Muscle of back (tissue), 13 donors: ENCODE measurements at places on chromosomes 11 and 22.

DNA sequence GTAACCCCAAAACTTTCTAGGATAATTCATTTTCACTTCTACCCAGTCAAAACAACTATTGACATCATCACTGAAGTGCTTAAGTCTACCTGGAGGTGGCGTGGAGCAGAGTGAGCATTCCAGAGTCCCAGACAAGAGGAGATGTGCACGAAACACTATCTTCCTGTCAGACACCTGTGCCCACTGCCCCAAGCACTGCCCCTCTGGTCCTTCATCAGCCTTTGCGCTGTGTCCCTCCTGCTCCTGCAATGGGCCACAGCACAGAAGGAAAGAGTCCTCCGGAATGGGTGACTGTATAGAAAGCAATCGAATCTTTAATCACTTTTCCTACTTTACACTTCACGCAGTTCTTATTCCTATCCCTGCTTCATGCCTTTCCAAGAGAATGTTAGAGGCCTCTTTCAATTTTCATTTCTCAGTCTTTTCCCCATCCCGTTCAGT, 512 bp upstream of the GRIA4 start:
- no peak for DNase-seq

- DNase-seq = no peak
Measured at GRCh38 chr11:99676292-99676691, 655.5 kb downstream of the CNTN5 start.

GRCh38 chr11:61062181-61062930, 39.9 kb upstream of the CD5 start:
- no peak for DNase-seq

DNA sequence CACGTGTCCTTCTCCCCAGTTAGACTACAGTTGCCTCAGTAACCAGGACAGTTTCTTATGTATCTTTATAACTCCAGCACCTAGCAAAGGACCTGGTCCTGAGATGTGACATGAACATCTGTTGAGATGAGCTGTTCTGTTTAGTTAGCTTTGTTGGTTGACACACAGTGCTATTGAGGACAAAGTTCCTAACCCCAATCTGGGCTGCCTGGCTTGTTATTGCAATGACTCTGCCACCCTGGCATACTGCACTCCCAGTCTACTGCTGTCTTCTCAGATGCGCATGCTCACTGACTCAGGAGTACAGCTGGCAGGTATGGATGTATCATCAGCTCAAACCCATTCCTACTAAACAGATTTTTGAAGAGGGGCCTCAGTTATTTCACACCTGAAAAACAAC, 7.4 kb downstream of the DESI1 start:
- no peak for DNase-seq

- DNase-seq = no peak
Measured at GRCh38 chr11:18754308-18754707, 28.3 kb upstream of the IGSF22 start.

DNA sequence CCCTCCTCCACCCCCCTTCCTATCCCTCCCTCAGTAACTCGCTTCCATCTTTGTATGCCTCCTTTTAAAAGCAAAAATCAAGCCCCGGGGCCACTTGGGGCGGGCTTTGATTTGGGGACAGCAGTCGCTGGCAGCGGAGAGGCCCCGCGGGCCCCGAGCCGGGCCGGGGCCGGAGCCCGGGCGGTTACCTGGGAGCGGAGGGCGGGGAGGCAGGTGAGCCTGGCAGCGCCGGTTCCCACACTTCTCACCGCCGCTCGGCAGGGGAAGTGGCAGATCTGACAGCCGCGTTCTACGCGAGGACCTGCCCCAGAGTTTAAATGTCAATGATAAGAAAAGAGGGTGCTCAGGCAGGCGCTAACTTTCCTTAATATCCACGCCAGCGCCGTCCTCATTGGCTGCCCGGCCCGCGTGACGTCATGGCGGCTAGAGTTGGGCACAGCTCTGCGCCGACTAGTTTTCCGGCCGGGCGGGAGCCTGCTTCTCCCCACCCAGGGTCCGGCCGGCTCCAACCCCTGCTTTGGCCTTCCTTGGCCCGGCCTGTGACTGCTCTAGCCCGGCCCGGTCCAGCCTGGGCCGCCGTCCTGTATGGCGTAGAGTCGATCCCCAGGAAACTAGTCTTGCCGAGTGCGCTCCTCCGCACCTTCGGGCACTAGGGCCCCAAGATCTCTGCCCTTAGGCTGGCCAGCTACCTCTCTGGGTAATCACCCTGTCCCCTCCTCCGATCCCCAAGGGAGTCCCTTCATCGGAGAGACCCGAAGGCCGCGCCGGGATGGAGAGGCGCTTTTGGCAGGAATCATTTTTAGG, 6.7 kb upstream of the PAX6 start:
- peak; percentile 29 for DNase-seq

GRCh38 chr11:111449696-111450479, 62.3 kb downstream of the BTG4 start:
- no peak for DNase-seq

DNA sequence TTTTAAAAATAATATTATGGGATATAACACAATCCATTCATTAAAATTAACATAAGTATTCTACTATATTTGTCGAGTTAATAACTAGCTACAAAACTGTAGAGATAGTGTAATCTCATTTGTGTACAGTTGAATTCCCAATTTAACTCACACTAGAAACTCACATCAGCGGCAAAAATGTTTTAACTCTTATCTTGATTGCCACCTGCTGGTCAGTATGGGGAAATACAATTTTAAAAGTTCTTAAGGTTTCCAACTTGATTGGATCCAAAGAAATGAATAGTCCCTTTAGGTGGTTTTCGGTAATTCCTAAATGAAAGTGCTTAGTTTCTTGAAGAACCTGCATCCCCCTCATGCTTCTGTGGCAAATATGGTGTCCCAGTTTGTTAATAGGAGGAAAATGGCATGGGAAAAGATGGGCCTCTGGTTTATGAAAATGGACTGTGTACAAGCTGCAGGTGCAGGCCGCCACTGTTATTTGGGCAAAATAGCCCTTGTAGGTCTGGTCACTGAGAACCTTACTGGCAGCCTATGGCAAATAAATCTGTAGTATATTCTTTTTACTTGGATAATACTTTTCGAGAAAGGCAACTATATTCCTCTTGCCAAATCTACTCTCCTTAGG, 33.7 kb upstream of the SLC17A6 start:
- DNase-seq = peak; percentile 20

DNA sequence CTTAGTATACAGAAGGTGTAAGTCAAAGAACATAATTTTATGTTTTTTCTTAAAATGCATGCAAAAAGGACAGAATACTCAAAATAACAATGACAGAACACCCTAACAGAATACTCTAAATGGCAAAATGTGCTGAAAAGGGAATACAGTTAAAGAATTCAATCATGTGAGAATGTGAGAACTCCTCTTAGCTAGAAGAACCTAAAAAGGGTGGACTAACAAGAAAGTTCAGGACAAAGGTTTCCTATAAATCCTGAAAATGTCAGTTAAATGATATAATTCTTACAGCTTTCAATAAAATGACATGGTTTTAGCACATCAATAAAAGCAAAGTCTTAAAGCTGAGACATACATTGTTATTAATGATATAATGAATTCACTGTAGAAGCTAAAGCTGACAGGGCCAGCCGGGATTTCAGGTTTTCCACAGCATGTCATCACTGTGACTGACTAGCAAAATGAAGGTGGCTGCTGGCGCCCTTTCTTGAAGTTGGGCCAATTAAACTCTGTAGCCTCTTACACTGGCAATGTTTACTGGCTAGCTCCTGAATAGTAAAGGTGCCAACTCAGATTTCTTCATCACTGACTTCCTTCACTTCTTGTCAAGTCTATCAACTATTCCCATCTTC, 244.4 kb downstream of the TTC28 start:
- no peak for DNase-seq

- no peak for DNase-seq
Measured at GRCh38 chr11:61174949-61175348, 13.7 kb upstream of the VPS37C start.

GRCh38 chr11:117201658-117202305, 2.6 kb downstream of the TAGLN start:
- no peak for DNase-seq

DNA sequence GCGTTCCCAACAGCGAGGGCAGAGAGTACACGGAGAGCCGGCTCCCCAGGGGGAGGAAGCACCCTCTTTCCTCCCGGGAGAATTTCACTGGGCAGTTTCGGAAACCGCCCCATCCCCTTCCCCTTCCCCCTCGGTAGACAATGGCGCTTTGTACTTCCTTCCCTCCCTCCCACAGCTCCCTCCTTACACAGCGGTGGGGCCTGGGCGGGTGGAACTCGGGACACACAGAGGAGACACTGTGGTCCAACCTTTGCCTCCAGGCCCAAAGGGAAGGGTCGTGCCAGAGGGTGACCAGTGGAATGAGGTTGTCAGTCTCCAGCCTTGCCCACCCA, 4.3 kb downstream of the SMTN start:
- DNase-seq = no peak

DNA sequence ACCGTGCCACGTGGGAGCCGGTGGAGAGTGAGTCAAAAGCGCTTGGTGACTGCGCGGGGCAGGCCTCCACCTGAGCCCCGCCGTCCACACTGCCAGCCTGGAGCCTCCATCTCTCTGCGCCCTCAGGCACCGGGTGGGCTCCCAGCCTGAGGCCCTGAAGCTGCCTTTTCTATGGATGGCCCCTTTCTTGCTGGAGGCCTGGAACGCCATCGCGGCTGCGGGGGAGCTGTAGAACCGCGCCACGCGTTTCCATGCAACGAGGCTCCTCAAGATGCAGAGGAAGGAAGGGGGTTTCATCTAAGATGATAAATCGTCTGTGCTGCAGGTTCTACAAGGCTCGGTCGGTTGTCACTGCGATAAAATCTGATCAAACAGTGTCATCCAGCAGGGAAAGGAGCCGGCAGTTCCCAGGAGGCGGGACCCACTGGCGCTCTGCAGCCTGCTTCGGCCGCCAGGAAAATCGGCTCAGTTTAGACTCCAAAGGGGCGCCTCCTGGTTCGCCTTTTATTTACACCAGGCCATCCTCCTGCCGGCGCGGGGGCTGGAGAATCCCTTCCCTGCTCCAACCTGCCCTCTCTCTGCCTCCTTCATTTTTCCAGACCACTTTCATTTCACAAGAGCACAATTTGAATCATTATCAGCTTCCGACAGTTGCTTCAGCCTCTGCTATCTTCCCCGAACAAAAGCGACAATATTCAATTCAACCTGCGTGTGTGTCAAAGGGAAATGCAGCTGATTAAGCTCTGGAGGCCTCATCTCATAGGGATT, 624.4 kb downstream of the BRD1 start:
- DNase-seq = no peak

GRCh38 chr11:128437136-128437535, 150.2 kb downstream of the ETS1 start:
- DNase-seq = peak; percentile 74

DNA sequence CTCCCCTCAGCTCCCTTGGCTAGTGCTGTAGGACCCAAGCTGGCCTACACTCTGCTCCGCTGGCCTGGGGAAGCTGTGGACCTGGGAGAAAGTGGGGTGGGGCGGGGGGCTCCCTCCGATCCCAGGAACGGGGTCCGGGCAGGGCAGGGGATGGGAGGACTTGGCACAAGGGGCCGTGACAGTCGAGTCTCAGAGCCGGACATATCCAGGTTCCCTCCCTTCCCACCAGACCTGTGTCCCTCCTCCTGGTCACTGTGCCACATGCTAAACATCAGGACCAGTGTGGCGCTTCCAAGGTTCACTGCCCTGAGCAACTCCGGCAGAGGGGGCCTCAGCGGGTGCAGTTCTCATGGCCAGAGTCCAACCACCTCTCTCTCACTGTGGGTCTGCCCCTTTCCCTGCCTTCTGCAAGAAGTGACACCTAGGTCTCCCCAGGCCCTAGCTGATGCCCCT, 2.0 kb downstream of the DUSP8 start:
- no peak for DNase-seq

DNA sequence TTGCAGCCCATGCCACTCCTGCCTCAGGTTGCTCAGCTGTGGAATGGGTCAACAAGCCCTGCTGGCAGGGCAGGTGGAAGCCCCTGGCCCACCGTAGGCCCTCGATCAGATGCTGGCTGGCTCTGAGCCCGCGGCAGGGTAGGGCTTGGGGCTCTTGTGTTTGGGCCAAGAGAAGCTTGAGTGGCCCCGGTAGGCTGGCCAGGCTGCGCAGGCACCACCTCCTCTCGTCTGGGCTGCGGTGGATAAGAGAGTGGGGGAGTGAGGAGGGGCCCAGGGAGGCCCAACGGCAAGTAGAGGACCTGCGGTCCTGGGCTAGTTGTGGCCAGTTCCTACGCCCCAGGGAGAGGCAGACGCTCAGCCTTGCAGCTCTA, 115.2 kb downstream of the CEP164 start:
- DNase-seq = no peak

GRCh38 chr11:122717264-122717867, 61.8 kb downstream of the UBASH3B start:
- DNase-seq = no peak

GRCh38 chr22:38403812-38404211, 51.2 kb downstream of the KCNJ4 start:
- no peak for DNase-seq

DNA sequence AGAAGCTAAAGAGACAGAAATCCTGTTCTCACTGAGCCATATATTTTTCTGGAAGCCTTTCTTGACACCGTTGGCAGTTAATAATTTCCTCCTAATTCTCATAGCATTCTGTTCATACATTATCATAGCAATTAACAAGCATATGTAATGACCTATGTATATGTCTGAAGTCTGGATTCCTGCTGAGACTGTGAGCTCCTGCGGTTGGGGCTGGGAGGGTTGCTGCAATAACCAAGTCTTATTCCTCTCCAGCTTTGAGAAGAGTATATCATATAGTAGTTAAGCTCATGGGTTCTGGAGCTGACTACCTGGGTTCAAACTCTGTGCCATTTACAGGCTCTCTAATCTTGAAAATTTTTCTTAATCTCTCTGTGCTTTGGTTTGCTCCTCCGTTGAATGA, 175.2 kb downstream of the MAML2 start:
- no peak for DNase-seq

GRCh38 chr22:19059481-19060278, 62.5 kb downstream of the DGCR2 start:
- DNase-seq = no peak

DNA sequence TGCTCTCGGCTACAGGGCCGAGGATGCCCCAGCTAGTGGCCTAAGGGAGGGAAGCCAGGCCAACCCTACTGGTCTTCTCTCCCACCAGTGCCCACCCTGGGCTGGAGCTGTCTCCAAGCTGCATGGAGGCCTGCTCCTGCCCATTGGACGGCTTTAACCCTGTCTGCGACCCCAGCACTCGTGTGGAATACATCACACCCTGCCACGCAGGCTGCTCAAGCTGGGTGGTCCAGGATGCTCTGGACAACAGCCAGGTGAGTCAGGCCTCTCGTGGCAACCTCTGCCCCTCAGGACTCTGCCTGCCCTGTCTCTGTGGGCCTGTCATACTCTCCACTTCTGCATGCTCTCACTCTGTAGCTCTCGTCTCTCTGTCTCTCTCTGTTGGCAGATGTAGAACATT, 44.1 kb upstream of the TPBGL start:
- DNase-seq = no peak

- DNase-seq = peak; percentile 88
Measured at GRCh38 chr11:86671531-86672006, 847 bp downstream of the ME3 start.
